Ascending aorta (tissue), 2 donors: ENCODE measurements at places on chromosomes 6 and 20.
A peak's percentile ranks its signal among the peaks of the same experiment; 100 is the strongest.

DNA sequence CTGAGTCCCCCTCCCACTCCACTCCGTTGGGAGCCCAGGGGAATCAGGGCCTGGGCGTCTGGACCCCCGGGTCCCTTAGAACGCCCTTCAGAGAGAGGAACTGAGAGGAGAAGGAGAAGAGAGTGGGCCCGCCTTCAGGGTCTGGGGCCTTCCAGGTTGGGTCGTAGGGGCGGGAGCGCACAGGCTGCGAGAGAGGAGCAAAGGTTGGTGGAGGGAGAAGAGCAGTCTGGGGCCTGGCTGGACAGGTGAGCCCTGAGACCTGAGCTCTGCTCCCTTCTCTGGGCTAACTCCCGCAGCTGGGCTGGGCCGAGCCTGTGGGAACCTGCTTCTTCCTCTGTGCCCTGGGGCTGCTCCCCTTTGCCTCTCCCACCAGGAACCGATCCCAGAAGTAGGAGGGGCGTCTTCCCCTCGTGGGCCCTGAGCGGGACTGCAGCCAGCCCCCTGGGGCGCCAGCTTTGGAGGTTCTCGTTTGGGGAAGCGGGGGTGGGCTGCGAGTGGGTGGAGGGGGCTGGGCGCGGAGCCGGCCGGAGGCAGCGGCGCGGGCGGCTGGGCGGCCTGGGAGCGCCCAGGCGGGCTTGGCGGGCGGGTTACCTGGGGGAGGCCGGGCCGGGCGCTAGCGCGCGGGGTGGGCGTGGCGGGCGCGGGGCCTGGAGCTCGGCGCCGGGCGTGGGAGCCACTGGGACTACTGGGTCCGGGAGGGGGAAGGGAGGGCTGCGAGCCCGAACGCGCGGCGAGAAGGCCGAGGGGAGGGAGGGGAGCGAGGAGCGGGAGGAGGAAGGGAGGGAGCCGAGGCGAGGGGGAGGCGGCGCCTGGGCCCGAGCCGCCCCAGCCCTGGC lies at the start of gene DDR1:
Gene DDR1 (plus strand): TSS at position 835 of the 836 bp plus-strand sequence. CDS start 4,211 bp downstream, outside the sequence.
- peak; percentile 81 for DNase-seq

DNA sequence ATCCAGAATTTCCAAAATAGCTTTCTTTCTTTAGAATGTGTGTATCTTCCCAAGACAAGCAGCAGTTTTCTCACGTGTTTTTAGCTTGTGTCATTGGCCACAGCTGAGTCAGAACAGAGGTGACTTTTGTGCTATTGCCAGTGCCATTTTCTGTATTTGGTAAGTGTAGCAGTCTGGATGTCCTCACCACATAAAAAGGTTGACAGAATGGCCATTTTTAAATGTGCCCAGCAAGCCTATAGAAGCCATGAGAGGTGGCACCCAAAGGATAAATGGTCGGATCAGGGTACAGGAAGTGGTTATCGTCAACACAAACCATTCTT lies 269.5 kb upstream of the HSF2 start:
- DNase-seq: no peak

GRCh38 chr6:151675746-151676459 lies 131.6 kb upstream of the ESR1 start:
- no peak for DNase-seq

GRCh38 chr6:106908386-106908840 lies 66.1 kb downstream of the CD24 start:
- no peak for DNase-seq

DNA sequence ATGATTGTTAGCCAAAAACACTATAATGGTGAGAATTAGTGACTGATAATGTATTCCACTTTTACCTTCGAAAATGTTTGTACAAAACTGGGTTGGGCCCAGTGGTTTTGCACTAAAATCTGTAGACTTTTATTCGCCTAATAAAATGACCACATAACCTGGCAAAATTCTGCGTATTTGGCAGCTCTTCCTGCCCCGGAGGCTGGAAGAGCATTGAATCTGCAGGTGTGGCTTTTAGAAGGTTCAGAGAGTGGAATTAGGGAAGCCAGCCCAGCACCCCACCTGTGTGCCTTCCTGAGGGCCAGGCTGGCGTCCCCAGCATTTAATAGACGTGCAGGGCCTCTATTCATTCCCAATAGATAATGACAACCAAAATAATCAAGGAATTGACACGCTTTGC lies 256.7 kb downstream of the UST start:
- DNase-seq: no peak

- DNase-seq: no peak
These were observed 291.4 kb downstream of the CENPW start for GRCh38 chr6:126631363-126631762.

DNA sequence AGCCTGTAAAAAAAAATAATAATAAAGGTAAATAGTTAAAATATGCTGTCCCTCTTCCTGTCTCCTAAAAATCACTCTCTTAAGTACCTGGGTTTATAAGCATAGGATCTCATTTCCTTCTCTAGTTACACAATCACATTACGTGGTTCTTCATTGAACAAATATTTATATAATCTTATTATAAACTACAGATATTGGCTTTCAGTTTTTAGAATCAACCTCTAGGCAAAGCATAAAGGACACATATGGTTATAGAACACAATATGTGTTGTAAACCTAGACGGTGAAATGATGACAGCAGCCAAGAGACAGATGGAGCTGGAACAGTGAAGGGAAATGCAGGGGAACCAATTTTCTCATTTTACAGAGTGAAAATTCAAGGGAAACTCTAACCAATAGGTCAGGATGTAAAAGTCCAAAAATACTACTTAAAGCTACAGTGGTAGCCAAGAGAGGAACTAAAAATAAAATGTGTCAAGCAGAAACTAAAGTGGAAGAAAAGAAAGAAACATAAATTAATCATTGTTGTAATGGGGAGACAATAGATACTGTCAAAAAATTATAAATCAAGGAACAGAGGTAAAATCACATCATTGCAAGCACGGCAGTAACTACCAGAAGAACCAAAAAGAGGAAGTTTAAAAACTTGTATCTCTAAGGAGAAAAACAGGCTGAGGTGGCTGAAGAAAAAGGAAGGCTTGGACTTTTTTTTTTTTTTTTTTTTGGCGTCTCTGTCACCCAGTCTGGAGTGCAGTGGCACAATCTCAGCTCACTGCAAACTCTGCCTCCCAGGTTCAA lies 82.8 kb upstream of the CDYL start:
- DNase-seq: no peak

- DNase-seq: no peak
These were observed 54.6 kb downstream of the FYN start for GRCh38 chr6:111818539-111819226.

DNA sequence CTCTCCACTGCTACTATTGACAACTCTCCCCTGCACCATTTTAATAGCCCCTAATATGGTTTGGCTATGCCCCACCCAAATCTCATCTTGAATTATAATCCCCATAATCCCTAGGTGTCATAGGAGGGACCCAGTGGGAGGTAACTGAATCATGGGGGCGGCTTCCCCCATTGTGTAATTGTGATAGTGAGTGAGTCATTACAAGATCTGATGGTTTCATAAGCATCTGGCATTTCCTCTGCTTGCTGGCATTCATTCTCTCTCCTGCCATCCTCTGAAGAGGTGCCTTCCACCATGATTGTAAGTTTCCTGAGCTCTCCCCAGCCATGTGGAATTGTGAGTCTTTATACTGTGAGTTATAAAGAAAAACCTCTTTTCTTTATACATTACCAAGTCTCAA lies 74.1 kb upstream of the TCF21 start:
- DNase-seq: no peak

- DNase-seq: no peak
These were observed 2.6 kb upstream of the NR2E1 start for GRCh38 chr6:108163267-108163643.

DNA sequence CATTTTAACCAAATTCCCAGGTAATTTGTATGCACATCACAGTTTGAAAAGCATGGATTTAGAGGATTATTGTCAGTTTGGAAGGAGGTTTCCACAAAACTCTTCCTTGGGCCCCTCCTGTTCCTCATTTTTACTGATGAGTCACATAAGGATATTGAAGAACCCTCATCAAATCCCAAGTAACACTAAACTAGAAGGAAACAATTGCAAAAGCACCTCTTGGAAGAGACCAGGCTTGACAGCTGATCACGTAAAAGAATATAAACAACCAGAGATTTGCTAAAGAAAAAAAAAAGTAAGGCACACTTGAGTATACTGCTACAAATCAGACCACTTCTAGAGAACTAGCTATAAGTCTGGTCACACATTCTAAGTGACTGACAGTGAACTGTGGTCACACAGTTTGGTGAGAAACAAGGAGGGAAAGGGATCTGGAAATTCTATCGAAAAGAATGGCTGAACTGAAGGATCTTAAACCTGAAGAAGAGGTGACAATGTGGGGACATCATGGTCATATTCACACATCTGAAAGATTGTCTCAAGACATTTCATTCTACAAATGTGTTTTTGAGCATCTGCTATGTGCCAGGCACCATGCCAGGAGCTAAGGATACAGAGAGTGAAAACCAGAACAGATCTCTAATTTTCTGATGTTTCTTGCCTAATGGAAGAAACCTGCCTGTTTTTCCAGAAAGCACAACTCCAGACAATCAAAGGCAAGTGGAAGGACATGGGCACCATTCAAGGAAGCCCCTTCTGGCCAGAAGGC lies 24.1 kb downstream of the ZHX3 start:
- no peak for DNase-seq

DNA sequence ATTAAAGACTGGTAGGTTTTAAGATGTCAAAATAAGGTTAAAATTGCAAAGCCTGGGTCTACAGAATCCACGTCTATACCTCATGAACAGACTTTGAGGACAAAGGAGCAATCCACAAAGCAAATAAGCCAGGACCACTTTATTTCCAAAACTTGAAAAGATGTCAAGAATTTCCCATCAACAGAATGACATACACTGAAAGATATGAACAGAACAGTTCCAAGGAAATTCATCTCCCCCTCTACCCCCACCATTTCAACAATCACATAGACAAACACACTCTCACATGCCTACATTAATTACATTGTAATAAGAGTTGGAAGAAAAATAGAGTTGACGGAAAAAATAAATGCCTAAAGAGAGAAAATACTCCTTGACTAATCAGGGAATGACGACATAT lies 45.2 kb upstream of the NHSL1 start:
- no peak for DNase-seq

DNA sequence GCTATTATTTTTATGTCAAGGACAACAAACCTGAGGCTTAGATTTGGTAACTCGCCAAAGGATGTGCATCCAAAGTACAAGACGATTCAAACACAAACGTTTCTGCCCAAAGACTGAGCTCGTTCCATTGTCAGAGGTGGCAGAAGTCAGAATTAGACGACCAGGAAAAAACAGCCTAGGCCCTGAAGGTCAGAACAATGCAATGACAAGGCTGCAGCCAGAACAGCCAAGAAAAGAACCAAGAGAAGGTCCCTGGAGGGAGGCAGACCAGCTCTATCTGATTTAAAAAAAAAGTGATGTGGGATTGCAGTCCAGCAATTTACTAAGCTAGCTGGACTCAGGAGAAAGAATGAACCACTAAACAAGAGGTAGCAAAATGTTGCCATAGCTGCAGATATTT lies 54.2 kb downstream of the NCOA7 start:
- DNase-seq: no peak

- no peak for DNase-seq
These were observed 154.2 kb upstream of the QKI start for GRCh38 chr6:163260111-163260895.

- DNase-seq: no peak
These were observed 306.2 kb downstream of the TAF4 start for GRCh38 chr20:61759286-61760065.

DNA sequence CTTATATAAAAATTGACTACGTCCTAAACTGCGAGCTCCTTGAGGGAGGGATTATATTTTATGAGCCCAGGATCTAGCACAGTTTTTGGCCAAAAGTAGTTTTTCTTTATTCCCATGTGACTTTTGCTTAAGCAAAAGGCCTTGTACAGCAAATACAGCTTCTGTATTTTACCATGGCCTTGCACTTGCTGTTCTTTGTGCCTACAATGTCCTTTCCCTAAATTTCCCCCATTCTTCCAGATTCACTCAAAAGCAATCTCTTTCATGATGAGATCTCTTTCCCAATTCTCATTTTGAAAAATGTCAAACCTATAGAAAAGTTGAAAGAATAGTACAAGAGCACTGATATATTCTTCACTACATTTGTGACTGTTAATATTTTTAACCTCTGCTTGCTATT lies 4.8 kb upstream of the IGF2R start:
- DNase-seq: no peak

- no peak for DNase-seq
These were observed 155.4 kb downstream of the RFPL4B start for GRCh38 chr6:112502351-112503090.

DNA sequence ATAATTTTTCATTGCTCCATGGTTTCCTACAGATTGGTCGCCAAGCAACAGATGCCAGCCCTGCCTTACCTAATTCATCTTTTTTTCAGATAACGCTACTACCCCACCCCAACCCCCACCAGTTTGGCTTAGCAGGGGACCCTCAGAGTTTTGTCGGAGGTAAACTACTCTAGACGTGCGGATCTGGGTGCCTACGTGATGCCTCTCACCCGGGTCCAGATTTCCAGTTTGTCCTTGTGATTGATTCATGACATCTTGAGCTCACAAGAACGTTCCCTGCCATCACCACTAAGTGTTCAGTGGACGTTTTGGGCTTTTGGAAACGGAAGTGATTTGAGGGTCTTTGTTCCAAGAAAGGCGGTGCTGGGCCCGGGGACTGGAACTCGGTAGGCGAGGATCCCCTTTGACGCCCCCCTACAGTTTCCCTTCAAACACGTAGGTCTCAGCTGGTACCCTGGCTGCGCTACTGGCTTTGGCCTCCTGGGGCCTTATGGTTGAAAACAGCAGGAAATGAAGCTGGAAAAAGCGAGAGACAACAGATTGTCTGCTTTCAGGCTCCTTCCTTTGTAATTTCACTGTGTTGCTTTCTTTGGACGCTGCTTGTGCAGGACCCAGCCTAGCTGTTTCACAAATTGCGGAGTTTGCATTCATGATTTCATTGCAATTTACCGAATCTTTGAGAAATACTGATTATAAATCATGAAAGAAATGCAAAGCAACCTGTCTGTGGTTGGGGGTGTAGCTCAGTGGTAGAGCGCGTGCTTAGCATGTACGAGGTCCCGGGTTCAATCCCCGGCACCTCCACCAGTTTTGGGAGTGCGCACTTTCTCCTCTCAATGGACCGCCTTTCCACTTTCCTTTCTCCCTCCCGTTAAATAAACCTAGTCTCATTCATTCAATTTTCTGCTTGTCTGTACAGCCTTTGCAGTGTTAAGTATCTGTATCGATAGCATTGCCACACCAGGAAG lies 81.0 kb downstream of the GPX5 start:
- no peak for DNase-seq
